ENCODE measurements at places on chromosomes 11 and 22.

- DNase-seq: no peak
These were observed 19.8 kb downstream of the LRP4 start for GRCh38 chr11:46898396-46899095.

DNA sequence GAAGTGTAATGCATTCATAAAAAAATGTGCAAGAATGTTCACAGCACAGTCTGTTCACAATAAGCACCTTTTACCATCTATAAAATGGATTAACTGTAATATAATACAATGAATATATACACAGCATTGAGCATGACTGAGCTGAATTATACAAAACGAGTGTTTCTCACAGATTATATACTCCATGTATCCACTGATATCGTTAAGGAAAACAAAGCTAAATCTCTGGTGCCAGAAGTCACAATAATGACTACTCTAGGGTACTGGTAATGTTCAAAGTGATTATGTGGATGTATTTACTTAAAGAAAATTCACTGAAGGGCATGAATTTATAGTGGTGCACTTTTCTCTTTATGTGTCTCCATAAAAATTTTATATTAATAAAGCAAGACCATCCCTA is 33.2 kb downstream of the ACAT1 start:
- DNase-seq: no peak

DNA sequence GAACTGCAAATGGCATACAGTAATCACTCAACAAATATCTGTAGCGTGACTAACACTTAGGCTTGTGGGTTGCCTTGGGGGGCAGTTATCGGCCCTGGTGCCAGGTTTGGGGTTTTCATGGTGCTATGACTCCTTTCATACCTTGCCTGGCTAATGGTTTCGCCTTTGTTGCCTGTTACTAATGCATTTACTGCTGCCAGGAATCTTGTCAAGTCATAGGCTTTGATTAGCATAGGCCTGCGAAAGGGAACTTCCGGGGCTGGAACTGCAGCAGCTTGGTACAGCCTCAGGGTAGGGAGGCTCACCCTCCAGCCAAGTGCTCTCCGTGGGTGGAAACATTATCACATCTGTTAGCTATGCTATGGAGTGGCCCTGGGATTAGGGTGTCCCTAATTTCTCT is 13.2 kb downstream of the SLC25A18 start:
- no peak for DNase-seq

DNA sequence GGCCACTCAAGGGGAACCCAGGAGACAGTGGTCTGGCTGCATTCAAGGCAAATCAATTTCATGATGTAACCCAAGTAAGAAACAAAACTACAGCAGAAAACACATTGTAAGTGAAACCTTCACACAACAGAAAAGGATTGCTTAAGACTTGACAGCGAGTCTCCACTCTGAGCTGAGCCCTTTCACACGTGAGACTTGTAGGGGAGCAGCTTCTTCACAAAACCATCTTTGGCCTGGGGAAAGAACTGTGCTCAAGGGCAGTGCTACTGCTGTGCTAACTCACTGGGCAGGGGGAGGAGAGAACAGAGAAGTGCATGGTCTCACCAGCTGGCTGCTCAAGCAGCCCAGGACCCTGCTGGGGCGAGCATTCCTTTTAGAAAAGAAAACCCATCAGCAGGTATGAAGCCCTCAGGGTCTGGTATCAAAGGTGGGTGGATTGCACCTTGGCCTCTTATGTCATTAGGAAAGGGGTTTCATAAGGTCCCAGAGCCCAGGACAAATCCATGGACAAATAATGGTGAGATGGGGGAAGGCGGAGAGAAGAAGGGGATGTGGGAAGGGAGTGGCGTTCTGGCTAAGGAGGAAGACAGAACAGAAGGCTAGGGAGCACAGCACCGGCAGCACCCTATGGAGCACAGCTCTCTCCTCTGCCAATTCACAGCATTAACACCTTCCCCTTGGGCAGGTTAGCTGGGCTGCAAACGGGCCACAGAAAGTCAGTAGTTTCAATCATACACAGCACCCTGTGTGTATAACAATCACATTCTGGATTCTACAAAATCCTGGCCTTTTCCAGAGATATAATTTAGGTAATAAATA is 20.6 kb upstream of the RAPSN start:
- no peak for DNase-seq

DNA sequence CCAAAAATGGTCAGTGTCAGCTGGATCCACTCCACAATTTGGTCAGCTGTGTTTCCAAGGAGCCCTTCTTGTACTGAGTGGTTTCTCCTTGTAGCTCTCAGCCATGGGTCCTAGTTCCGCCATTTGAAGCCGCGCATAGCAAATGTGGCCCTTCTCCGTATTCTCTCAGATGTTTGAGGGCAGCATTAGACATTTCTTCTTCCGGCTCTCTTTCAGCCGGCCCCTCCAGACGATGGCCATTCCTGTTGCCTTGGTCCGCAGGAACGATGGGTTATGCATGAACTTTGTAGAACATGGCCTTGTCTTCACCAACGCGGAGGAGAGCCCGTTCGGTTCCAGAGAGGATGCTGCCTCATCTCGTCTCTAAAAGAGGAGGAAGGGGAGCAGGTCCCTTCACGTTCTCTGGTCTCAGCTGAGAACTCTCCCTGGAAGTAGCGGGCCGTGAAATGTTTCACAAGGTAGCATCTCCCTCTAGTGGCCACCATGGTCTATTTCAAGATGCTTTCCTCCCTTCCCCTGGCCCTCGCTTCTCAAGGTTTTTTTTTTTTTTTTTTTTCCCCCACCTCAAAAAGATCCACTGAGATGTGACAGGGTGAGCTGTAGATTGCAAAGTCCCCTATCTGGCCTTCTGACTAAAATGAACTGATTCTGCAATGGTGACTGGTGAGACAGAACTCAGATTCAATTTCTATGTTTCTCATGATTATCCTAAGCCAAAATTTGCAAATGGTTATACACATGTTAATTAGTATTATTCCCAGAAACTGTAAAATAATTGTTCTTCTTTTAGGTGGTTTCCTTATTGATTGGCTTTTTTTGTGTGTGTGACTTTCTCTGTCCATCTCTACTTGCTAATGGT is 19.8 kb upstream of the PLET1 start:
- DNase-seq: peak; percentile 44

- no peak for DNase-seq
These were observed 96.2 kb upstream of the TEAD1 start for GRCh38 chr11:12577725-12578644.

- no peak for DNase-seq
These were observed 10.0 kb downstream of the MED15 start for GRCh38 chr22:20517422-20517821.

GRCh38 chr11:88806410-88806809 is 259.4 kb downstream of the GRM5 start:
- no peak for DNase-seq

DNA sequence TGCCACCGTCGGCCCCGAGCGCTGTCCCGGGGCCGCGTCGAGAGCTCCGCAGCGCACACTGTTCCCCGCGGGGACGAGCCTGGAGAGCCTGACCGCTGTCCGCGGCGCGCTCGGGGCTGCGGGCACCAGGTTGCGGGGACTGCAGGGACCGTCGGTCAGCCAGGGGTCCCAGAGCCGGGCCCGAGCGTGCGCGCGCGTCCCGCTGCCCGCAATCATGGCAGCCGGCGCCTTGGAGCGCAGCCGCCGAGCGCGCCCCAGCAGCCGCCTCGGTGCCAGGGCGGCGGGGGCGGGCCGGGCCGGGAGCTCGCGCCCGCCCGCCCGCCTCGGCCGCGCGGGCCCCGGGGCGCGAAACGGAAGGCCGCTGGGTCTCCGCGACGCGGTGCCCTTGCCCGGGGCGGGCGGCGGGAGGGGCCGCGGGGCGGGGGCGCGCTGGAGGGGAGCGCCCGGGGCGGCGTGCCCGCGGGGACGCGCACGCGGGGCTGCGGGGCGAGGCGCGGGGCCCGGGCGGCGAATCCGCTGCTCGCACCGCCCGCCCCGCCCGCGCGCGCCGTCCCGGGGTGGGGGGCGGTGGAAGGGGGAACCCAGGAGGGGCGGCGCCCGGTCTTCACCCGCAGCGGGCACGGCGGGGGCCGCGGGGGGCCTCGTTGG is 79.4 kb upstream of the PPARA start:
- peak; percentile 29 for DNase-seq

- no peak for DNase-seq
These were observed 94.3 kb upstream of the BMAL1 start for GRCh38 chr11:13183094-13183825.

DNA sequence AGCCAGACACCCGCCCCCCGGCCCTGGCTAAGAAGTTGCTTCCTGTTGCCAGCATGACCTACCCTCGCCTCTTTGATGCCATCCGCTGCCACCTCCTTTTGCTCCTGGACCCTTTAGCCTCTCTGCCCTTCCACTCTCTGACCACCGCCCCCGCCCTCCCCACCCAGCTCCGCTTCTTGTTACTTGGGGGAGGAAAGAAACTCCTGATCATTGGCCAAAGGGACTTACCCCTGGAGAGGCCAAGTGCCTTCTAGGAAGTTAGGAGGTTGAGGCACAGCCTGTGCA is at the start of gene PRR33:
PRR33 (minus strand) TSS at position 65 of the 285 bp plus-strand sequence. CDS start 1,311 bp downstream, outside the sequence.
- DNase-seq: no peak

- no peak for DNase-seq
These were observed 115.6 kb upstream of the B3GAT1 start for GRCh38 chr11:134527382-134528243.

GRCh38 chr11:121535129-121535796 is 82.5 kb upstream of the SORL1-AS1 start:
- no peak for DNase-seq

DNA sequence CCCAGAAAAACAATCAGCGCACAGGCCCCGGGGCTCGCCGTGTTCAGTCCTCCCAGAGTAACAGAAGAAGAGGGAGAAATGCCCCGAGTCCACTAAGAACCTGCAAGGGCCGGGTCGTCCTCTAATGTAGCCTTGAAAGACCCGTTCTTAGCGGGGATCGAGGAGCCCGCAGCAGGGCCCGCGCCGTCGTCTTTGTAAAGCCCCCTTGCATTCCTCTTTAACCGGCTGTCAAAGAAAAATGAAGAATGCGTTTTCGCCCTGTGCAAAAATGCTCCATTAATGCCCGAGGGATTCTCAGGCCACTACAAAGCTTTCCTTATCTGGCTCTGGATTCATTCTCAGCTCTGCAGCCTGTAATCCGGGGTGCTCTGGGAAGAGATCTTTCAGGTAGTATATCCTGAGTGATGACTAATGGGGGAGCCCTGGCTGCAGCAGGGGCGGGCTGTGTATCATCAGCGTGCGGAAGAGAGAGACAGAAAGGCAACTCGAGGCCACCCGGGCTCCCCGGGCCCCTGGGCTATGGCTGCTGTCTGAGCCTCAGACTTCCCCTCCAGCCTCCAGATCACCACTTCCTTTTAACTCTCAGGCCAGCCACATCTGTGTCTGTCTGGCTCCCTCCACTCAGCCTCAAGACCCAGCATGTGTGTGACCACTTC is 78.2 kb downstream of the FBLN1 start:
- no peak for DNase-seq

DNA sequence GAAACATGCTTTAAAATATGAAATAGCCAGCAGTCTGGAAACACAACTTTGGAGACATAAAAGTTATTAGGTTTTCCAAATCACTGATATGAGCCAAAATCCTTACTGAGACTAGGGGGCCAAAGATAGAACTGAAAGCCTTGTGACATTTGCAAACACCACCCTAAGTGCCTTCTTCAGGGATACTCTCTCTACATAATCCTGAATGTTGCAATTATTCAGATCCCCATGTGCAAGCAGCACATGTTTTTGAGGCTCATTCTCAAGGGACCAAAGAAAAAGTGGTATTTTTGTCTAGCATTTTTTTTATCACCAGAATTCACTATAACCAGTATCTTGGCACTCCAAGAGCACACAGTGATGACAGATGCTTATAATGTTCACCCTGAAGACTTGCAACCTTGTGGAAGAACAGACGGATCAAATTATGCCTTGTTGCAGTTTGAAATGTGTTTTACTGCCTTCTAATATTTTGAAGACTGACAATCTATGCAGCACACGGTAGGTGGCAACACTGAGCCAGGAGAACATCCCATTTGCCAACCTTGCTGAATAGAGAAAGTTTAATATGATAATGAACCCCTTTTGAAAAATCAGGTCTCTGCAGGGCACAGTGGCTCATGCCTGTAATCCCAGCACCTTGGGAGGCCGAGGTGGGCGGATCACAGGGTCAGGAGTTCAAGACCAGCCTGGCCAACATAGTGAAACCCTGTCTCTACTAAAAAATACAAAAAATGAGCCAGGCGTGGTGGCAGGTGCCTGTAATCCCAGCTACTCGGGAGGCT is 78.5 kb downstream of the PLEKHA7 start:
- DNase-seq: no peak

DNA sequence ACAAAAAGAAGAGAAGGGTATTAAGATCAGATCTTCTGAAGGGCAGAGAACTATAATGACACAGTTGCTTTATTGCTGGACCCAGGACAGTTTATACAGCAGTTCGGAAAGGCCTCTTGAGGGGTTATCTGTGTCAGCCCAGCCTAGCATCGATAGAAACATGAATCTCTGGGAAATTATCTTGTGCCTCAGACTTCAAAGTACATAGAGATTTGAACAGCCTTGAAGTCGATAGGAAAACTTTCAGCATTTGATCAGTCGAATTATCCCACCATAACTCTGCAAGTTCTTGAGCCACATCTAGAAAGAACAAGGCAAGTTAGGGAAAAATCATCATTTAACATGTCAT is 2.5 kb upstream of the LMO2 start:
- no peak for DNase-seq

DNA sequence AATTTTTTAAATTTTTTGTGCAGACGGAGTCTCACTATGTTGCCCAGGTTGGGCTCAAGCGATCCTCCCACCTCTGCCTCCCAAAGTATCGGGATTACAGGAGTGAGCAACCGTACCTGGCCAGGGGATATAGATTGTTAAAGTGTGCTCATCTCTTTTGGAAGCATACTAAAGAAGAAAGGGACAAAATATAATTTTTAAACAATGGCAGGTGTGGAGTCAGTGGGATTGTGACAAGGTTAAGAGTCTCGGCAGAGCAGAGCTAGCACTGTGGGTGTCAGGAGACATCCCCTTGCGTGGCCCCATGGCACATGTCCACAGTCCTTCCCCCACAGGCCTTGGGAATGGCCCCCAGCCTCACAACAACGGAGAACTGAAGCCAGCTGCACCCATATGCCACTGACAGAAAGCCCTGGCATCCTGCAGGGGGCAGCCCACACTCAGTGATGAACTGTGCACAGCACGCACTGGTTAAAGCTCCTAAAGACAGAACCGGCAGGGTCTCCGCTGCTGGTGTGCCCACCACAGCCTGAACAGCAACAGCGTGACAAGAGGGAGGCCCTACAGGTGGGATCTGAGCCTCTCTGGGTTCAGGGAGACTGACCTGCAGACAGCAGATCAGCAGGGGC is 29.9 kb downstream of the SERPIND1 start:
- peak; percentile 1 for DNase-seq

GRCh38 chr22:40224702-40225101 is 47.0 kb downstream of the TNRC6B start:
- DNase-seq: peak; percentile 32

Measured in T follicular helper cell (primary cell).